ENCODE measurements at places on chromosomes 1 and 21.

- no peak for DNase-seq
Measured at GRCh38 chr1:71074681-71075080, 6.2 kb downstream of the ZRANB2 start.

DNA sequence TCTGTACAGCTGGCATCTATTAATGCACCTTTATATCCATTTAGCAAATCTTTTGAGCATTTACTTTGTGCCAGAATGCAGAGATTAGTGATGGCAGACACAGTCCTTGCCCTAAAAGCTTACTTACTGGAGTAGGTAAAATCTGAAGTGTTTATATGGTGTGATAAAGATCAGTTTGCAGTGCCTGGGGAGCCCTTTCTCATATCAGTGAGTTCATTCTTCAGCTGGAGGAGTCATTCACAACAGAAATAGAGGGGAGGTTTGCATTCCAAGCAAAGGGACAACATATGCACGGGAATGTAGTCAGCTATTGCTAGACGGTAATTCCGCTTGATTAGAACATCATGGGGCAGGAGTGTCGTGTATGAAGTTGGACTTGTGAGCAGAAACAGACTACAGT lies 8.4 kb downstream of the SLC35F3 start:
- no peak for DNase-seq

DNA sequence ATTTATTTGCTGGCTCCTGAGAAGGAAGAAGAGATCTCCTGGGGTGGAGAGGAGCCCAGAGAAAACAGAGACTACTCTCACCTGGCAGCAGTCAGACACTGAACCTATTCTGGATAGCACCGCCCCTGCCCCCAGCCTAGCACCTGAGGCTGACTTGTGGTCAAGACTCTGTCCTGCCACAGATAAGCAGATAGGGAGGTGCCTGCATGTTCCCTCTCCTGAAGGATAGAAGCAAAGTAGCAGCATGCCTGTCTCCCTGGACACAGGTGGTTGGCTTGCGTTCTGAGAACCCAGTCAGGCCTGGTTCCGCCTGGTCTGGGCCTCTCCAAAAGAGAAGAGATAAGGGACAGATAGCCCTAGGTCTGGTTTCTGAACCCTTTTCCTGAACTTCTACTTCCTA lies 1.3 kb upstream of the EFNA3 start:
- no peak for DNase-seq

DNA sequence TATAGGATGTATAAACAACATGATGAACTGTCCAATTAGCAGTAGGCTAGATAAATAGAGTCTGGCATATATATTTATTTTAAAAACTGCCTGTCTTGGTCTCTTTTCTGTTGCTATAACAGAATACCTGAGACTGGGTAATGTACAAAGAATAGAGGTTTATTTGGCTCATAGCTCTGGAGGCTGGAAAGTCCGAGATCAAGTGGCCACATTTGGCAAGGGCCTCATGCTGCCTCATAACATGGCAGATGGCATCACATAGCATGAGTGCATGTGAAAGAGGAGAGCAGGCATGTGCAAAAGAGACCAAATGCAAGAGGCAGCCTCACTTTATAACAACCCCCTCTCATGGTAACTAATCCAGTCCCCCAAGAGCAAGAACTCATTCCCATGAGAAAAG lies 6.0 kb downstream of the STYXL2 start:
- DNase-seq, result no peak

DNA sequence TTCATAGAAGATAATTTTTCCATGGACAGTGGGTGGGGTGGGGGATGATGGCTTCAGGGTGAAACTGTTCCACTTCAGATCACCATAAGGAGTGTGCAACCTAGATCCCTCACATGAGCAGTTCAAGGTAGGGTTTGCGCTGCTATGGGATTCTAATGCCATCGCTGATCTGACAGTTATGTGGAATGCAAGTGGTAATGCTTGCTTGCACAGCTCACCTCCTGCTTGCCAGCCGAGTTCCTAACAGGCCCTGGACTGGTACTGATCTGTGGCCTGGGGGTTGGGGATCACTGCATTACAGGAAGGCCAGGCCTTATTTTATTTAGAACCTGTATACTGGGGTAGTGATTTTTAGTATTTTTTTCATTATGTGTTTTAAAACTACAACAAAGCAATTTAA lies 22.0 kb downstream of the MAN1A2 start:
- no peak for DNase-seq
